CD4-positive, alpha-beta memory T cell (primary cell): ENCODE measurements at places on chromosomes 1 and 21.

DNA sequence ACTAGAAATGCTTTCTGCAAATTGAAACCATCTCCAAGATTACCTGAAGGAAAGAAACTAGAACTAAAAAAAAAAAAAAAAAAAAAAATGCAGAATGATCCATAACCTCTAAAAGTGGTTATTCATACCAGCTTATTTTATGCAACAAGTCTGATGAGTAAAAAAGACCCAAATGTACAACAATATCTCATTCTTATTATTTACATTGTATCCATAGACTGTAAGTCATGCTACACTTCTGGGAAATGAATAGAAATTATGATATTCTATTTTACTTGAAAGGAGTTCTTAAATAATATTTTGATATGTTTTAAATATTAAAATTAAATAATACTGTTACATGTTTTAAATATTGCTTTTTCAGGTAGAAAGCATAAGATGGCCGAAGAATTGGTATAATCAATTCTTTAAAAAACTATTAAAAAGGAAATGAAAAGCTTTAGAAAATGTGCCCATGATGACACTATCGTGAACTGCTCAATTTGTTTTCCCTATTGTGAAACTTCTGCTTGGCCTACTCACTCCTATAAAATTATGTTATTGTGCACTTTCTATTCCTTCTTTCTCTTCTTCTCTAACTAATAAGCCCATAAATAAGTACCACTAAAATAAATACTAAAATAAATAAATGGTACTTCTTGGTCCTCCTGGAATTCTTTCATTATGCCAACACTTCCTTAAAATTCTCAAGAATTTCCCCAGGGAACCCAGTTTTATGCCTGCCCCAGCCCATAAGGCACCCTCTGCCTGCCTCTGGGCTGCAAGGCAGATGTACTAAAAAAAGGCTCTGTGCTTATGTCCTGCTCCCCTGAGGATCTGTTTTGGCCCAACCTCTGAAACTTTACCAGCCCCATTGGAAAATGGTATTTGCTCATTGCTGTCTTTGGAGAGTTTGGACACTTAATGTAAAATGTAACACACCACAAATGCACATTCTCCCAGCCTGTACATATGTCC is 18.1 kb downstream of the SAMSN1 start:
- no peak for DNase-seq

DNA sequence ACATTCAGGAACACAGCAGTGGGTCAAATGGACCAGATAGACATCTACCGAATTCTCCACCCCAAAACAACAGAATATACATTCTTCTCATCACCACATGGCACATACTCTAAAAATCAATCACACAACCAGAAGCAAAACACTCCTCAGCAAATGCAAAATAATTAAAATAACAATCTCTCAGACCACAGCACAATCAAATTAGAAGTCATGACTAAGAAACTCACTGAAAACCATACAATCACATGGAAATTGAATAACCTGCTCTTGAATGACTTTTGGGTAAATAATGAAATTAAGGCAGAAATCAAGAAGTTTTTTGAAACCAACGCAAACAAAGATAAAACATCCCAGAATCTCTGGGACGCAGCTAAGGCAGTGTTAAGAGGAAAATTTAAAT is 49.2 kb downstream of the ZP4 start:
- no peak for DNase-seq

DNA sequence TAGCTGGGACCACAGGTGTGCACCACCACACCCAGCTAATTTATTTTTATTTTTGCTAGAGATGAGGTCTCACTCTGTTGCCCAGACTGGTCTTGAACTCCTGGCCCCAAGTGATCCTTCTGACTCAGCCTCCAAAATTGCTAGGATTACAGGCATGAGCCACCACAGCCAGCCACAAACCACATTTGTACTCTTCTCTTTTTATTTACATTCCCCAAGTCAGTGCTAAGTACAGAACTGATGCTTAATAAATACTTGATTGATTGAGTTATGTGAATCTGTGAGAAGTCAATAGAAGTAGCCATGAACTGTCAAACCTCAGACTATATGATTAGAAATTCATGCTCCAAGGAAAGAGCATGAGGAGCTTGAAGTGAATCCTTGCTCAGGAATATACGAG is 48.5 kb upstream of the S1PR1 start:
- no peak for DNase-seq

DNA sequence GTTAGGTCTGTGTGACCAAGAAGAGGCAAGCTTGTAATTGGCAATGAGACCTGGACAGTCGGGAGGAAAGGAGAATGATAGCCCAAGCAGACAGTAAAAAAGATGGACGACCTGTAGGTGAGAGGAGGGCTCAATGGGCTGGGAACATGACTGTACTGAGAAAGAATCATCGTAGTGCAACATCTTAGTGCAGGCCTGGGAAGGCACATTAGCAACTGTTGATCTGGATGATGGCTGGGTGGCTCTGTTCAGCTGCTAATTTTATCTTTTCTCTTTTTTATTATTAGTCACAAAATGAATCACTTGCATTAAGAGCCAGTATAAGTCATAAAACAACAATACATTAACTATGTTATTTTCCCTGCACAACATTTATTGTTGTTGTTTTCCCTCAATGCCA is 32.9 kb downstream of the IFI44 start:
- DNase-seq, result no peak
